Brain (organoid and tissue), 16 donors: ENCODE measurements at places on chromosomes 2 and 18.

DNA sequence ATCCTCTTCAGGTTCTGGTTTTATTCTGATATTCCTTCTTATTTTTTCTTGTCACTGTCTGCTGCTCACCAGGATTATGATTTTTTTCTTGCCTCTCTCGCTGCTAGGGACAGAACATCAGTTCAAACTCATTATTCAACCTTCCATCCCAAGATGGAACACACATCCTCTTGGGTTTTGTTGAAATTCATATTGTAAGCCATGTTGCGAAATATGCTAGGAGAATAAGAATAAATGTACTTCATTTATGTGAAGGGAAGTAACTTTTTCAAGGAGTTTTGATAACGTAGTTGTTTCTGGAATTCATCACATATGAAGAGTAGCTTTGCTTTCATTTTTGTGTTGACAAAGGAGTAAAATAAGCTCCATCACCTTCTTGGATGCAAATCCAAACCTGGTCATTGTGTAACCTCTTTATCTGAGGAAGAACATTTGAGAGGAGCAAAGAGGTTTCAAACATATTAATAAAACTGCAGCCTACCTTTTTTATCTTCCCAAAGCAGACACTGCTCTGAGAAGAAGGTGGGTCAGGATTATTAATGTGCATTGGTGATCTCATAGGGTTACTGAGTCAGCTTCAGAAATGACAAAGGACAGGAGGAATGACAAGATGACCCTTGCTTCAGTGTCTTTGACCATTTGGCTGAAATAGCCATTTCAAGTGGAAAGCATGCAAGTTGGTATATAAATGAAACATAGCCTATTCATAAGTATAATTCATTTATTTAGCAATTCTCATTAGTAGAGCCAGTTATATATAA is 280.0 kb downstream of the GULP1 start:
- no peak for DNase-seq

- DNase-seq: peak; percentile 70
These were observed 4.0 kb downstream of the SLC14A2 start for GRCh38 chr18:45619062-45619825.

DNA sequence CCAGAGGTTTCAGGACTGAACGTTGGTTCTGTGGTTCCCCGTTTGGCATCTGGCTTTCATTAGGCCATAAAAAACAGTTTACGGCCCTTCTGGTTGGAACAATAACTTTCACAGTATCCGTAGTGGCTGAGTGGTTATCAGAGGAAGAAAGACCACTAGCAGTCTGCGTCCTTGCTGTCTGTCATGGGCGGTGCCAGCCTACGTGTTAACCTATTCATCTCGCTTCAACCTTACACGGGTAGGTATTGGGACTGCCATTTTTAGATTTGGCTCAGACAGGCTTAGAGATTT is 42.6 kb upstream of the ROCK2 start:
- DNase-seq: no peak

DNA sequence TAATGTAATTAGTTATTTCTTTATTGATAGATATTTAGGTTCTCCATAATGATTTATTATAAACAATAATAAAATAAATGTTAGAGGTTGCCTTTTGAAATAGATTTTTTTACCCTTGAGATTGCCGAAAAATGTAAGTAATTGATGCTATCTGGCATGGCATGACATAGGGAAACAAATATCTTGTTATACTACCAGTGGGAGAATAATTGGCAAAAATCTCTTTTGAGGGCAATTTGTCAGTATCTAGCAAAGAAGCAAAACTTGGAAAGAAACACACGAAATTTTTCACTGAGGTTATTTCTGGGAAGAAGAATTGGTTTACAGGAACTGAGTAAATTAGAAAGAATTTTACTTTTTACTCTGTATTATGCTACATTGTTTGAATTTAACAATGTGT is 547.2 kb upstream of the SETBP1 start:
- no peak for DNase-seq

DNA sequence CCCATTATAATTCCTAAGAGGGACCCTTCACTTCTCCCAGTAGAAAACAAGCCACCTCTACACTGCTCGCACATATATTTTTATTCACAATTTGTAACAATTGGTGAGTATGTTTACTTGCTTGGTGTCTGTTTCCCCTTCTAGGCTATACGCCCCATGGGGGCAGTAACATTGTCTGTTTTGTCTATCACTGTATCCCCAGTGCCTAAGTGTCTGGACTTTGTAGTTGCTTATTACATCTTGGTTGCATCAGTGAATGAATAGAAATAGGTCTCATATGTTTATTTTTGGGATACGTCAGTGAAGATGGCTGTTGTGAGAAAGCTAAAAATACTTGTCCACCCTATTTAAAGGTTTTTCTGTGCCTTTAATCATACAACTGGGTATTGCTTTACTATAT is 87.4 kb upstream of the ITGB6 start:
- DNase-seq: no peak

GRCh38 chr2:24820175-24820513 is 26.9 kb downstream of the CENPO start:
- no peak for DNase-seq

- DNase-seq: no peak
These were observed 83.7 kb downstream of the SOCS6 start for GRCh38 chr18:70372450-70373041.

- no peak for DNase-seq
These were observed 22.3 kb upstream of the GPR17 start for GRCh38 chr2:127623388-127624319.

GRCh38 chr2:185980944-185981343 is 242.3 kb downstream of the FSIP2 start:
- no peak for DNase-seq

DNA sequence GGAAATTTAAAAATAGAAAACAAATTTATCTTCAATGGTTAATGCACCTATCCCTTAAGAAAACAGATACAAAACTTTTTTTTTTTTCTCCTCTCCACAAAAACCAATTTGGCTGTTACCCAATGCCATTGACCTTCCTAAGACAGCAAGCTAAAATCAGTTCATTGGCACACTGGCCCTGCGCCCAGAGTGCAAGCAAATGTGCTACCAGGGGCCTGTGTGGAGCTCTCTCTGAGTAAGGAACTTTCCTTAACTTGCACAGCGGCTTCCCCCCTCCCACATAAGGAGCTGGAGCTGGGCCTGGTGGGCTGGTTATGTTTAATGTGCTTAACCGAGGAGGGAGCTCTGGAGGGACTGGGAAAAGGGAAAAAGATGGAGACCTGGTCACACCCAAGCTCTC is 17.6 kb upstream of the POU3F3 start:
- peak; percentile 78 for DNase-seq

DNA sequence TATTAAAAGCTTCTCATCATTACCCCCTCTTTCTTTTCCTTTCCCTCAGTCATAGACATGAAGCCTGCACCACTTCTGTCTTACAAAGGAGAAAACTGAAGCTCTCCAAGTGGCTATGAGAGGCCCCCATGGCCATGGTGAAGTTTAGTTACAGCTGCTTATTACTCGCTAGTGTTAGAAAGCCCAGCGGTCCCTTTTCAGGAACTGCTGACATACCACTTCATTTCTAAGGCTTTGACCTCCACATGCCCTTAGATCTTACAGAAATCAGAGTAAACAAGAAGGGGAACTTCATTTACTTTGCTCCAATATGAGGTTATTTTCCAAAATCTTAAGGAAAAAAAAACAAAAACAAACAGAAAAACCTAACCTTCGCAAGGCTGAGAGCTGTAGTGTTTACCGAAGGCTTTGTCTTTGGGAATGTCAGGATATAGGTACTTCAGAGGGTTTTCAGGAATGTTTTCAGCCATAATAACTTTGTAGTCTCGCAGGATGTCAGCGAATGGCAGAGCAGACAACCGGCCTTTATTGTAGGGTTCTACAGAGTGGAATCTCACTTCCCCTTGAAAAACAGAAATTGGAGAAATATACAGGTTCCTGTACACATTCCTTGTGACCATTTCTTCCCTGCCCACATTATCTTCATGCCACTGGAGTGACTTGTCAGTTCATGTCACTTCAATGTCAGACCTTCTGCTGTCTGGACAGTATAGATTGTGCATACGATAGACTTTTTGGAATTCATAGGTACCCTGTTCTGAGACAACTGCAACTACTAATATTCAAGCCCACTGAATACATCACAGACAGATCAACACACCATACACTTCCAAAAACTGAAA is 18.8 kb upstream of the STAT1 start:
- DNase-seq: no peak

DNA sequence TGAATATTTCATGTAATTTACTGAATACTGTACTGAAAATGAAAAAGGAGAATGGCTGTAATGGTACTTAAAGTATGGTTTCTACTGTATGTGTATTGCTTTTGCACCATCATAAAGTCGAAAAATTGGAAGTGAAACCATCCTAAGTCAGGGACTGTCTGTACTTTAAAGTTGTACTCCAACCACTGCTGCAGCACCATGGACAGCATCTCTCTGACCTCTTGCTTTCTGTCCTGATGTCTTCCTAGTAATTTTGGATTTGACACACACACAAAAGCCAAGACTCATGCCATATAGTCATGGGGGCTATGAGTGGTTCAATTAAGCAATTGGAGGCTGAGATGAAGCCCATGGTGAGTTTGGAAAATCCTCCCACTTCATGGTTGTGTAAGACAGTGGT is 256.3 kb upstream of the PKDCC start:
- DNase-seq: no peak

- DNase-seq: no peak
These were observed 293.3 kb downstream of the MTX2 start for GRCh38 chr2:176562359-176563078.

GRCh38 chr18:9571546-9571945 is 42.8 kb downstream of the PPP4R1 start:
- DNase-seq: no peak

DNA sequence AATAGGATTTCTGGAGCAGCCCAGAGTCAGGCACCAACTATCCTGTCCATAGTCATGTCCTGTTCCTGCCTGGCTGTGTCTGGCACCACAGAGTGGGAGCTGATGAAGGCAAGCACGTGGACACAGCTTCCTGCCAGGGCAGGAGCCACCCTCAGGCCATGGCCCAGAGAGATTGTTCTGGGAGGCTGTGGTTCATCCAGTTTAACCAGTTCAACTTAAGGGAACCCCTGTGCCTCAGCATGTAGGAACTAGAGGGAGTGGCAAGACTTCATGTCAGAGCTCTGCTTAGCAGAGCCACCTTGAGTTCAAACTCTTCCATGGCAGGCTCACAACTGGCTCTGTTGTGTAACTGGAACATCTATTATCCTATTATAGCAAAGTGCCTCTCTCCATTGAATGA is 73.2 kb upstream of the NCKAP5 start:
- DNase-seq: no peak

DNA sequence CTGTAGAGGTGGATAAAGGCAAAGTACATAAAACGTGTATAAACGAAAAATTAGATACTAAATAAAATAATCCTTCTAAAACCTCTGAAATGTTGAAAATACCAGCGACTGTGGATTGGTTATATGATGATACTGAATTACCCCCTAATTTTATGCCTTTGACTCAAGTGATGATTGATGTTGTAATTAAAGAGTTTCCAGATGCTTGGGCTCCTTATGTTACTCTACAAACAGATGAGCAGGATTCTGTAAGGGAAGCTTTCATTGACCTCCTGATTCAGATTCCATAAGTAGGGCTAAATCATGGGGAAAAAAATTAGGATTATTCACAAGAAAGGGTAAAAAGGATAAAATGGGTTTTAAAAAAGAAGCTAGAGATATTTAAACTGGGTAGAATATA is 418.2 kb upstream of the SLC39A10 start:
- peak; percentile 7 for DNase-seq

DNA sequence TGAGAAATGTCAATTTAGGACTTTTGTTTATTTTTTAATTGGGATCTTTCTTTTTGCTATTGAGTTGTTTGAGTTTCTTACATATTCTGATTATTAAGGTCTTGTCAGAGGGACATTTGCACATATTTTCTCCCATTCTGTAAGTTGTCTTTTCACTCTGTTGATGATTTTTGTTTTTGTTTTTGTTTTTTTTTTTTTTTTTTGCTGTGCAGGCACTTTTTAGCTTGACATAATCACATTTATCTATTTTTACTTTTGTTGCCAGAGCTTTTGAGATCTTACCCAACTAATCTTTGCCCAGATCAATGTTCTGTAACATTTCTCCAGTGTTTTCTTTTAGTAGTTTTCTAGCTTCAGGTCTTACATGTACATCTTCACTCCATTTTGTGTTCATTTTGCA is 166.6 kb downstream of the EPHA4 start:
- DNase-seq: no peak

DNA sequence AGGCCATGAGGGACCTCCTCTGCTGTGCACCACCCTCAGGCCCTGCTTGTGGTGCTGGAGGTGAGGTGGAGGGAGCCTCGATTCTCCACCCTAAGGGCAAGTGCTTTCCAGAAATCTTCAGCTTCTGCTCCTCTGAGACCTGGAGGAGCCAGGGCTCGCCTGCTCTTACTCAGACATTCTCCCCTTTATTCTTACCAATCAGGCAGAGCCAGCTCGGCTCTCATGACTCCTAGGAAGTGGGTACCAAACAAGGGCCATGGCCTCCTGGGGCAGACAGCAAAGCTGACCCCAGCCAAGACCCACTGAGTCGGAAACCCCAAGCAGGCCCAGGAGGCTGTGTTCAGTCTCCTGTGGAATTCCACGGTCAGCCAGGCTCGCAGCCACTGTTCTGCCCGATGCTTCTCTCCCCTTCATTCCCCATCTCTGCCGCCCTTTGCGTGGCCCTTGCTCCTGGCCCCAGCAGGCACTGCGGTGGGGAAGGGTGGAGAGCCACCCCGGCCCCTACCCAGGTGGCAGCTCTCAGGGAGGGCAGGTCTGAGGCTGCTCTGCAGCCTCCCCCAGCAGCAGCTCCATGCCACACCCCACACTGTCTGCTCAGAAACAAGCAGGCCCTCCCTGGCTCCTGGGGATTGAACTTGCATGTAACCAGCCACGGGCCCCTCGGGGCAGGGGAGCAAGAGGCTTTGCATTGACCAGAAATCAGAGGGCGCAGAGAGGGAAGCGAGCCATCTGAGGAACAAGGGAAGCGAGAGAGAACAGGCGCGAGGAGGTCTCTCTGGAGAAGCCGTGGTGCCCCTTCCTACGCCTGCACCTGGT is 24.0 kb downstream of the HS1BP3 start:
- no peak for DNase-seq

DNA sequence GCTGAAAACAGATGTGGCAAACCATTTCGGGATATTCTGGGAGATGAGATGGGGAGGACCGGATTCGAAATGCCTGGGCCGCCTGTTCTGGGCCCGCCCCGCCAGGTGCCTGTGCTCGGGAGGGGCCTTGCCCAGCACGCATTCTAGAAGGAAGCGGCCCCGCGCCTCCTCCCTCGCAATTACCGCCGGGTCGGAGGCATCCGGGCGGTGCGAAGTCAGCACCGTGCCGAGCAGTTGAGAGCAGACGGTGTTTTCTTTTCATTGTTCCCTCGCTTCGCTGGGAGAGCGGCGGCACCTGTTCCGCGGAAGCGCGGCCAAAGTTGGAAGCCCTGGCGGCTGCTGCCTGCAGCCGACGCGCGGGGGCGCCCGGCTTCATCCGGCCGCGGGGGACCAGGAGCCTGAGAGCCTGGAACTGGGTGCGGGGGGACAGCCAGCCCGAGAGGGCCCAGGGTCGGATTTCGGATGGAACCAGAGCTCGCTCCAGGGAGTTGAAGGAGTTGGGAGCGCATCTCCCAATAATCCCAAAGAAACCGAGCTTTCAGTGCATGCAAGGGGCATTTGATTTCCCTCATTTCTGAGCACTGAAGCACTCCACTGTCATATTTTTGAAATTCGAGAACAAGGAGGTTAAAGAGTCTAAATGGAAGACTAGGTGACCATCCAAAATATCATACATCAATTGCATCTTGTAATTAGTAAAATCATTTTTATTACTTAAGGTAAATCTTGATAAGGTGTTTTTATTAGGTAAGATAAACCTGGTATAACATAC is 241.8 kb upstream of the RAB12 start:
- peak; percentile 86 for DNase-seq
